COLO829 (cell line): ENCODE measurements at places on chromosomes 5 and 9.

GRCh38 chr5:16754601-16755000 is 137.8 kb upstream of the RETREG1 start:
- no peak for DNase-seq

DNA sequence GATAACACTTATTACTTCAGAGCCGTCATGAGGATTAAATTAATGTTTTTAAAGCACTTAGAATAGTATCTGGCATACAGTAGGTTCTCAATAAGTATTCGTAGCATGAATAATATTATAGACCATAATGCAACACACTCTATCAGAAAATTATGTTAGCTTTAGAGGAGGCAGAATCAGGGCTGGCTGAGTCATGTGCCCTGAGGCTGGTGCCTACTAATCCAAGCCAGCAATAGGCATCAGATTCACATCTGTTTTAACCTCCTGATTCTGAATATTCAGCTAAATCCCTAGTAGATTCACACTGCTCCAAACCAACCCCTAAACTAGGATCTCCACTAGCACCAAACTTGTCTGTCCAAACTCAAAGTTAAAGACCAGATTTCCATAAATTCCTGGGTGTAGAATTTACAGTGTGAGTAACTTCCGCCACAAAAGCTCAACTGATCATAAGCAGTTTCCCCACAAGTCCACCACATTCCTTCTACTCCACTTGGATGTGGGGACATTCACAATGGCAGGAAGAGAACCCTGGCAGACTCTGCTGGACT is 170.0 kb upstream of the DAPK1 start:
- DNase-seq = peak; percentile 41

GRCh38 chr5:177004961-177005360 is 1.6 kb downstream of the UIMC1 start:
- no peak for DNase-seq

GRCh38 chr9:107054146-107054545 is 191.2 kb downstream of the ZNF462 start:
- DNase-seq = no peak

DNA sequence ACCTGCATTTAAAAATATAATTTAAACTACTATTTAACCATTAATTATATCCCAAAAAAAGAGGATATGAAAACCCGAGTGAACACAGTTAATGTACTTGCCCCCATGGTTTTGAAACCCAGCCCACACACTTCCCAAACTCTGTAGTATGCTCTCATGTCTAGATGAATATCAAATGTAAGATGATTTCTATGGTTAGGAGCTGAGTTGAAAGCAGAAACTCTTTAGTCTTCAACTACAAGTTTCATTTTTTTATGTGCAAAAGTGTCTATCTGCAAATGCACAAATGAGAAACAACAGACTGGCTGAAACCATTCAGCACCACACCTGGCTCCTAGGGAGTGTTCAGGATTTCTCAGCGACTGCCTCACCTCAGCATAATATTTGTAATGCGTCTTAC is 183.3 kb downstream of the SEMA5A start:
- DNase-seq = no peak

DNA sequence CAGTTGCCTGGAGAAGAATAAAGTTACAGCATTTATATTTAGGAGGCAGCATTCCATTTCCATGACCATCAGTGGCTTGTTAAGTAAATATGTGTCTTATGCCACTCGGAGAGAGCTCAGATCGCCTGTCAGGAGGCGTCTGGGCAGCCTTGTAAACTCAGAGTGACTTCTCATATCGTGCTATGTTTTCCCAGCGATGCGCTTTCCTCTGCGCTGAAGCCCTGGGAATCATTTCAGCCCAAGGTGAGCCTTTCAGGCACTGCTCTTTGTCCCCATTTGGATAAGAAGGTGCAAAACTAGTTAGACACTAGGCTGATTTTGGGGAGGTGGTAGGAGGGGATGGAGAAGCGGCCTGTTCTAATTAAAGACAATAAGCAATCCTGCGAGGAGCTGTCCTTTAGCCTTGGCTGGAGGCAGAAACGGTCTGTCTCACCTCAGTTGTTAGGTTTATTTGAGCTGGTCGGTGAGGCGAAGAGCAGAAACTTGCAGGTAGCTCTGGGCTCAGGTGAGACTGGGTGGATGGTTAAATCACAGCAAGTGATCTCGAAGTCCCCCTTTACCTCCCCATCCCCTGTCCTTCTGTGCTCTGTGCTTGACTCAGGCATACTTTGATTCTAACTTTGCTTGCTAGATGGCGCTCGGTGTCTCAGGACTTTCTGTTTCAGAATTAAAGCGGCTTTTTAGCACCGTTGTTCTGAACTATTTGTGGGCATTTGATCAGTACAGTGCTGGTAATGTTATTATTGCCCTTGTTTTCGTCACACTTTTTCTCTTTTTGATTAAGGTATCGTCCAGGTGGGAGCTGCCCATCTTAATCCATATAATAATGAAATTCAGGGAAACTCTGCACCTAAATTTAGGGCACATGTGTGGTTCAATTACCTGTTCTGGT is 24.6 kb downstream of the NR2F1 start:
- DNase-seq = no peak

DNA sequence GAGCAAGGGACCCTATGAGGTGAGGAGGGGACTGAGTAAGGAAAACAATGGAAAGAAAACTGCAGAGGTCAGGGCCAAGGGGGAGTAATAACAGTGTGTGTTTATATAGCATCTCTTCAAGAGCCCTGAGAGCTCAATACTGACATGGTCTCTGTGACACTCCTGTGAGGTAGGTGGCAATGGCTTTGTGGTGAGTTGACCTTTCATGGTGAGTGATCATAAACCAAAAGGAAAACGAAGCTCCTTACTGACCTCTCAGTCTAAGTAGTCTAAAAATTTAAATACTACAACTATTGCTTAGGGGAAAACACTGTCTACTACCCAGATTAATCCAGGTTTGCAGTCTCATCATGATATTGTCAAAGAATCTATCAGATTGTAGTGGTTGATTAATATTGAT is 130.9 kb downstream of the SNCAIP start:
- DNase-seq = no peak

- DNase-seq = peak; percentile 86
Observed at GRCh38 chr9:95726756-95727155, 148.7 kb upstream of the ERCC6L2 start.

DNA sequence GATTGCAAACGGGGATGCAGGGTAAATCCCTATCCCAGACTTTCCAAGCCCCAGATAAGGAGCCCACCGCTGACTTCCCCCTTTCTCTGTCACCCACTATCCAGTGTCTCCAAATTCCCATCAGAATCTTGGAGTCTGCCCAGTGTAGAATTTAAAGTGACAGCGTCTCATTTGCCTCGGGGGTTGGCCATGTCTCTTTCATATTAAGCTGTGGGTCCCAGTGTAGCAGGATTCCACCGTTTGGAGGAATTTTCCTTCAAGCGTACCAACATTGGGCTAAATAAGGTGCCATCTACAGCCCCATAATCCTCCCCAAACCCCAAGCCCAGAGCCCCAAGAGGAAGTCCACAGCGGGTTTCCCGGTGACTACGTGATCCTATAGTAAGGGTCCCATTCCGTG is 1.1 kb downstream of the BRINP1 start:
- no peak for DNase-seq

DNA sequence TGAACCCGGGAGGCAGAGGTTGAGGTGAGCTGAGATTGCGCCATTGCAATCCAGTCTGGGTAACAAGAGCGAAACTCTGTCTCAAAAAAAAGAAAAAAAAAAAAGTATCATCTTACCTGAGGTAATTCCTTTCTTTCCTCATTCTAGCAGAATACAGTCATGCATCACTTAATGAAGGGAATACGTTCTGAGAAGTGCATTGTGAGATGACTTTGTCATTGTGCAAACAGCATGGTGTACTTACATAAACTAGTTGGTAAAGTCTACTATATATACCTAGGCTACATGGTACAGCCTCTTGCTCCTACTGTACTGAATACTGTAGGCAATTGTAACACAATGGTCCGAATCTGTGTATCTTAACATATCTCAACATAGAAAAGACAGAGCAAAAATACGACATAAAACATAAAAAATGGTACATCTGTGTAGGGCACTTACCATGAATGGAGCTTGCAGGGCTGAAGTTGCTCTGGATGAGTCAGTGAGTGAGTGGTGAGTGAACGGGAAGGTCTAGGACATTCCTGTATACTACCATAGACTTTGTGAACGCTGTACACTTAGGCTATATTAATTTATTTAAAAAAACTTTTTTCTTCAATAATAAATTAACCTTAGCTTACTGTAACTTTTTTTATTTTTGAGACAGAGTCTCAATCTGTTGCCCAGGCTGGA is 100.4 kb downstream of the GLDC start:
- no peak for DNase-seq

- no peak for DNase-seq
Observed at GRCh38 chr5:57539281-57539701, 56.7 kb upstream of the ACTBL2 start.

DNA sequence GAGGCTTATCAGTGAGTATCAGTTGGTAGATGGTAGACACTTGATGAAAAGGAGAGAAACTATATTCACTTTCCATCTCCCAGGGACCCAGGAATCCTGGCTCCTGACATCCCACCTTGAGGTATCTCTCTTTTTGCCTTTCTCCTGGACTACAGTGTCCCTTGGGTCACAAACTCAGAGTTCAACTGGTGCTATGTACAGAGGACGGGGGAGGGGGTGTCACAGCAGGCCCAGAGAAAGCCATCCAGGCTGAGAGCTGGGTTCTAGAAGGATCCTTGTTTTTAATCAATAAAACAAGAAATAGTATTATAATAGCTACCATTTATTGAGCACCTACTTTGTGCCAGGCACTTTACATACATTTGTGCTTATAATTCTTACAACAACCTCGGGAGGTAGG is 10.3 kb downstream of the MYORG start:
- no peak for DNase-seq

- peak; percentile 78 for DNase-seq
Observed at GRCh38 chr9:129496473-129497004, 124.4 kb downstream of the C9orf50 start.

DNA sequence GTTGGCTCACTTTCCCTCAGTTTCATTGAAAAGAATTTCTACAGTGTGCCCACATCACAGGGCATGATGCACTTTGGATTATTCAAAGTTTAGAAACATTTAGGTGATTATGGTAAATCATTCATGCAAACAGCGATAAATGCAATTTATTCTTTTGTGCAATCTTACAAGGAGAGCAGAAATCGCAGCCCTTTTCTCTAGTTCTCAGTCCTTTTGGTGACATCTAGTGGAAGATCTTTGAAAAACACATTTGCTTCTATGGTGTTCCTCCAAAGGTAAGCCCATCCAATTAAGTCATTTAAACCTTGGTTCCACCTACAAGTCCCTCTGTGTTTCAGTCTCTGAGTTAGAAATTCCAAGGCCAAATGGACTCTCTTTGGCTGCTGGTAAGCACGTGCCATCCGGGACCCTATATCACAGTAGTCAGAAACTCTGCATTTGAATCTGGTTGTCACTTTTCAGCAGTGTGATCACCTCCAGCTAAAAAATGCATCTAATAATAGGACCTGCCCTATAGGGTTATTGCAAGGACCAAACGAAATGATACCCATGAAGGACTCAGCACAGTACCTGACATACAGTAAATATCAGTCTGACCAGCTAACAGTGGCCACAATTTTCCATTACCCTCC is 66.4 kb downstream of the MACROH2A1 start:
- peak; percentile 67 for DNase-seq

DNA sequence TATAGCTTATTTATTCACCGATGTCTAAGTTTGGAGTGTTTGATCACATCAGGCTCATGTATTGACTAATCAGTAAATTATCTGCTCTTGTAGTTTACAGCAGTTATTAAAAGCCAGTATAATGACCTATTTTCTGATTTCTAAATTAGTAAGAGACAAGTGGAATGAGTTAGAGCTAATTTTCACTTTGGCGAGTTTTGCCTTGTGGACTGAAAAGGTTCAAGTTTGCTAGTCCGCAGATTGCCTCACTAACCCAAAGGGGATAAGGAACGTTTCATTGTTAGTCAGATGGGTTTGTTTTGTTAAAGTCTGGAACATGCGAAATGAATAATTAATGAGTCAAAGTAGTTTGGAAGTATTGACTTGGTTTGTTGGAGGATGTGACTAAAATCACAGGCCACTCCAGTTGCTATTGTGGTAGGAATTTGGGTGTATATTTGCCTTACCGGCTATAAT is 40.1 kb downstream of the SMARCA2 start:
- DNase-seq = no peak

GRCh38 chr5:35058374-35058788 is 10.6 kb upstream of the AGXT2 start:
- DNase-seq = no peak

- DNase-seq = peak; percentile 76
Observed at GRCh38 chr5:7976411-7977190, 107.7 kb downstream of the MTRR start.

DNA sequence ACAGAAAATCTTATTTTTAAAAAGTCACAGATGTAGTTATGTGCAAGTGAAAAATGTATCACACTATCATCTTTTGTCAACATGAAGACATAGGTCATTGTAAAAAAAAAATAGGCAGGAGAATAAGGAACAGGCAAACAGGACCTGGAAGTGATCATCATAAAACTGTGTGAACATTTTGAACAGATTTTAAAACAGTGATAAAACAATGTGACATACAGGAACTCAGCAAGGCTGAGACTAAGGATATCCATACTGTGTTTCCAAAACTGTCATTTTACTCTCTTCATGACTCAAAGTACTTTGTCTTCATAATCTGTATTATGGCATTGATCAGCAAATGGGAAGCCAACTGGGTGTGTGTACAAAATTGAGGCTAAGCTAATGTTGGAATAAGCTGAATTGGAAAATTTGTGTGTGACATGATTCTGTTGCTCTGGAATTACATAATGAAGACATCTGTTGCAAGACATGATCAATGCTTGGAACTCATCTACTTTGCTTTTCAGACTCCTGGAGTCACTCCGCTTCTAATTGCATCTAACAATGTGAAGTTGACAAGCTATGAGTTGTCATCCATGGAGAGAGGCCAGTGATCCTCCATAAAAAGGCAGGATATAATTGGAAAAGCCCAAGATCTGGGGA is 978.7 kb upstream of the NUDT12 start:
- no peak for DNase-seq

DNA sequence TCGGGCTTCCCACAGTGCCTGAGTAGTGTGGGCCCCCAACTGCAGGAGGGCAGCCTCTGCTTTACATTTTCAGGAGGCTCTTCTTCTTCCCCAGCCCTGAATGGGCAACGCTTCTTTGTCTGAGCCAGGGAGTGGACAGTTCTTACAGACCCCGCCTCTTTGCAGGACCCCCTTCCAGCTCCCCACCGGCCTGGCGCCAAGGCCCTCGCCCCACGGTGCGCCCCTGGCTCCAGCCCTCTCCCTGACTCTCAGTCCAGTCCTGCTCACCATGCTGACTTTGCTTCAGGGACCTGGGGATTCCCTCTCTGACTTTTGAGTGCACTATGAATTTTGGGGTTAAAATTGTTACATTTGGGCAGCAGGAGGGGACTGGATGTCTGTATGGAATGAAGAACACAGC is 123.8 kb downstream of the HSD17B3 start:
- no peak for DNase-seq

GRCh38 chr5:149682532-149683075 is 47.5 kb upstream of the PPARGC1B start:
- DNase-seq = no peak

GRCh38 chr9:99572567-99572966 is 249.1 kb upstream of the NR4A3 start:
- DNase-seq = no peak
